ENCODE measurements at places on chromosomes 4 and X.

GRCh38 chrX:131239057-131239456, 50.0 kb downstream of the IGSF1 start:
- no peak for DNase-seq

DNA sequence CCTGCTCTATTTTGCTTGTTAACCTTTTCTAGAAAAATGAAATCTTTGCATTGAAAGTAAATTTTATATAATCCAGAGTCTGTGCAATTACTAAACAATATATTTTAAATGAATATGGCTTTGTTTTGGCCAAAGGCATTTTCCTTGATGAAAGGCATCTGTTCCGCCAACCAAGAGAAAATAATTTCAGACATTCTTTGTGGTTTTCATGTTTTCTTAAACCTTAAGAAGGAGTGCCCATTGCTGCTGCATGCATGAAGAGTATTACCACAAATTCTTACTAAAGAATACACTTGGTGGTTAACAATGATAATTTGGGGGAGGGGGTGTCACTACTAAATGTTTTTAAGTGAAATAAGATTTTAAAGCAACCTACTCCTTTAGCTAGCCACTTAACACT, 2.7 kb upstream of the PDGFC start:
- no peak for DNase-seq

- DNase-seq = peak; percentile 58
Observed at GRCh38 chrX:121579016-121579760, 531.8 kb downstream of the GLUD2 start.

DNA sequence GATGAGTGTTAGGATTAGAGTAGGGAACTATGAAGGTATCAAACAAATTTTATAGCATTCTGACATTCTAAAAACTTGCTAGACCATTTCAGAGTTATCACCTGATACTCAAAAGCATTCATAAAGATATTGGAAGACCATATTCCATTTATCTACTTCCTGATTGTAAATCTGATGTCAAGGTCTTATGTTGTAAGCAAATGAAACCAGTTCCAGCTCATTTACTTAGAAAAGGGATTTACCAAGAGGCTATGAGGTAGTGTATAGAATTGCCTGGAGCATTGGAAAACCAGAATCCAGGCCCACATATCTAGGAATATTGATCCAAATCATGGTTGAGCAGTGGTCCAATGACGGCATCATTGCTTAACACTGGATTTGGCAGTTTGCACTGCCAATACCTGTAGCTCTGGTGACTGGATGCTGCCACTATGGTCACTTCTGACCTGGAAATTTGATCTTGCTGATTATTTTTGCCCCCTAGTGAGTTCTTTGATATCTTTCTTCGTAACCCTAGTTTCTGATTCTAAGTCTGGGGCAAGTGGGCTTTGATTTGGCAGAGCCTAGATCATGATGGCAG, 25.4 kb downstream of the ARFIP1 start:
- DNase-seq = no peak

DNA sequence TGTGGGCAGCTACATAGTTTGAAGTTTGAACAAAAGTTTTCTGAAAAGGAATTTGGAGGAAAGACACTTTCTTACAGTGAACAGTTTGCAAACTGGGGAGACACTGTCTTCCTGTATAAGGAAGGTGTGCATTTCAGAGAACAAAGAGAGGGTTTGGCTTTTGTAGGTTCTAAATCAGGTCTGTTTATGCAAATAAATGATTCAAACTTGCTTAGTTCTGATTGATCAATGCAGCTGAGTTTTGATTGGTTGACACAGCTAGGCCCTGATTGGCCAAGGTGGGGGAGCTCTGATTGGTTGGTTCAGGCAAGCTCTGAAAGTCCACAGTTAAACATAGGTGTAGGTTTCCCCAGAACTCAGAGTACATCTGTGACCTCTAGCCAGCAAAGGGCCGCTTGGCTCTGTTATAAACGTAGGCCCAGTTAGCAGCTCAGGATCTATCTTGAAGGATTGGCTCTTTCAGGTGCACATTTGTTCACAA, 63.0 kb upstream of the ENPP6 start:
- peak; percentile 15 for DNase-seq

DNA sequence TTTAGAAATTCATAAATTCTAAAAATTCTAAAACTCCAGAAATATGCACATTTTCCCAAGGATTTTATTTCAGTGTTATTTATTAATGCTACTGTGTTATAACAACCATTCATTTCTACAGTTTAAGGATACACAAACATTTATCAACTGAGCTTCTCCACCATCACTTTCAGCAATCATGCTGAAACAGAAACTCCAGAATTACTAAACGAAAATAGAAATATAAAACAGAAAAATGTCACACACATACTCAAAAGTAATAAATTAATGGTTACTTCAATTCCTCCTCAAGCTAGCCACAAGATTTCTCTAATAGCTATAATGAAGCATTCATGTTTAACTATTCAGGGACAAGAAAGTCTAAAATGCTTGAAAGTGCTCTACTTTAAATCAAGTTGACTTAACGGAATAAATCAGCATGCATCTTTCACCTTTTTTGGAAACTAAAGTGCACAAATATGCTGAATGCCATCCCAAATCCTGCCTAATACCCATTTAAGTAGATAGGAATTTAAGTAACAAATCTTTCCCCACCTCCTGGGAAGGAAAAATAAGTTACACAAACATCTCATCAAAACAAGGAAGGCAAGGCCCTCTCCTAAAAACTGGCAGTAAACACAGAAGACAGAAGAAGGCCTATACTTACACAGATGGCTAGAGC, 563 bp downstream of the FAM13A start:
- DNase-seq = no peak

- DNase-seq = no peak
Observed at GRCh38 chr4:102285831-102286230, 59.5 kb downstream of the SLC39A8 start.

DNA sequence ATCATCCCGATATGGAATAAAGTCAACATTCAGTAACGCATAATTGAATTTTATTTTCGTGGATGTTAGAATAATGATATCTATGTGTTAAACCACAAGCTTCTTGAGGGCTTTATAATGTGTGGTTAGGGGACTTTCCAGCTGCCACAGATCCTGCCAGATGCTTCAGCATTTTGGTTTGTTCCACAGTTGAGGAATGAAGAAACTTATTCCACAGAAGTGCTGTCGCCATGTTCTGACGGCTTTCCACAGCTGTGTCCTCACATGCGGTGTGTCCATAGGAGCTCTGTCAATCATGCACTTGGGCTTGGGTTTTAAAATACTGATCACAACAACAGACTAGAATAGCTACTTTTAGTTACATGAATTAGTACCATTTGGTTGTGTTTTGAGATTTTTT, 411.9 kb downstream of the TRIML1 start:
- no peak for DNase-seq

GRCh38 chrX:153968754-153969124, 2.9 kb downstream of the HCFC1 start:
- no peak for DNase-seq

- no peak for DNase-seq
Observed at GRCh38 chr4:95798003-95798402, 41.9 kb upstream of the PDHA2 start.

DNA sequence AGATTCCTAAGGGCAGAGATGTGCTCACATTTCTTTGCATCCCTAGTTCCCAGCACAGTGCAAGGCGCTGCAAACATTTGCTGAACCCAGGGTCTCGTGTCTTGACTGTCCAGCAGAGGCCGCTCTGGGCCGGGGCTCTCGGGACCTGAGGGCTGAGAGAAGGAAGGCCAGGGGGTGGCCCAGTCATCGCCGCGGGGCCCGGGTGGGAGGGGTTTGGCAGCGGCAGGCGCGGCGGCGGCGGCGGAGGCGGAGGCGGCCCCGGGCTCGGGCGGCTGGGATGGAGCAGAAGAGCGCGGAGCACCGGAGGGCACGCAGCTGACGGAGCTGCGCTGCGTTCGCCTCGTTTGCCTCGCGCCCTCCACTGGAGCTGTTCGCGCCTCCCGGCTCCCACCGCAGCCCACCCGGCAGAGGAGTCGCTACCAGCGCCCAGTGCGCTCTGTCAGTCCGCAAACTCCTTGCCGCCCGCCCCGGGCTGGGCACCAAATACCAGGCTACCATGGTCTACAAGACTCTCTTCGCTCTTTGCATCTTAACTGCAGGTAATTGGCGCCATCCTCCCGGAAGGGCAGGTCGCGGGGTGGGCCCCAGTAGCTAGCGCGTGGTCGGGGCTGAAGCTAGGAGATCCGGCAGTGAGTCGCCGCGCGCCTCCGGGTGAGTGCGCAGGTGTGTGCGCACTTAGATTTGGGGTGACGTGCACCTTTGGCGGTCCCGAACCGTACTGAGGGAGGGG, at the start of gene PARM1:
Gene PARM1 (plus strand): TSS at position 285 of the 730 bp plus-strand sequence. CDS start 212 bp downstream, at position 497.
- DNase-seq = no peak

DNA sequence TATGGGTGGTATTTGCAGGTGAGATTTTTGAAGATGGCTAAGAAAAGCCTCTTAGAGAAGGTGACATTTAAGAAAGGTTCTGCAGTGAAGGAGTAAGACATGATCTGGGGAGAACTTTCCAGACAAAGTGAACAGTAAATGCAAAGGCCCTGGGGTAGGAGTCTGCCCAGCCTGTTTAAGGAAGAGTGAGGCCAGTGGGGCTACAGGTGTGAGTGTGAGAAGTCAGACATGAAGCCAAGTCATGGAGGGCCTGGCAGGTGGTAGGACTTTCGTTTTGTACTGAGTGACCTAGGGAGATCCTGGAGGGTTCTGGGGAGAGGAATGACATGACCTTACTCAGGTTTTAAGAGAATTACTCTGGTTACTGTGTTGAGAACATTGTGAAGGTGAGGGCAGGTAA, 21.5 kb downstream of the COQ2 start:
- DNase-seq = no peak

DNA sequence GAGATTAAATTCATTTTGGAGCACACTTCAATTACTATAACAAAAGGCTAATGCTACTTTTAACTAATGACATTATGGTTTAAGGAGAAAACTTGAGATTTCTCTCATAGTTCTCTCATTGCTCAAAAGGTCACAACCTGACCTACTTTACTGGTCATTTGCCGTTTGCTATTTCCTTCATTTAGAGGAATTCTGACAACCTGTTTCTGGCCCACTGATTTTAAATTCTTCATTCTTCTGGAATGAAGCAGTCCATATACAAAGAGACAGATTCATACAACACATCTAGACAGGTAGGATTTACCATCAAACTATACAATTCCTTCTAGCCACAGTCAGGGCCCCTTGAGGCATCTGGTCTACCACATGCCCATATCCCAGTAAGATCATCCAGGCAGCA, 14.2 kb downstream of the RNF150 start:
- no peak for DNase-seq

GRCh38 chrX:44332437-44332836, 11.0 kb downstream of the EFHC2 start:
- no peak for DNase-seq

DNA sequence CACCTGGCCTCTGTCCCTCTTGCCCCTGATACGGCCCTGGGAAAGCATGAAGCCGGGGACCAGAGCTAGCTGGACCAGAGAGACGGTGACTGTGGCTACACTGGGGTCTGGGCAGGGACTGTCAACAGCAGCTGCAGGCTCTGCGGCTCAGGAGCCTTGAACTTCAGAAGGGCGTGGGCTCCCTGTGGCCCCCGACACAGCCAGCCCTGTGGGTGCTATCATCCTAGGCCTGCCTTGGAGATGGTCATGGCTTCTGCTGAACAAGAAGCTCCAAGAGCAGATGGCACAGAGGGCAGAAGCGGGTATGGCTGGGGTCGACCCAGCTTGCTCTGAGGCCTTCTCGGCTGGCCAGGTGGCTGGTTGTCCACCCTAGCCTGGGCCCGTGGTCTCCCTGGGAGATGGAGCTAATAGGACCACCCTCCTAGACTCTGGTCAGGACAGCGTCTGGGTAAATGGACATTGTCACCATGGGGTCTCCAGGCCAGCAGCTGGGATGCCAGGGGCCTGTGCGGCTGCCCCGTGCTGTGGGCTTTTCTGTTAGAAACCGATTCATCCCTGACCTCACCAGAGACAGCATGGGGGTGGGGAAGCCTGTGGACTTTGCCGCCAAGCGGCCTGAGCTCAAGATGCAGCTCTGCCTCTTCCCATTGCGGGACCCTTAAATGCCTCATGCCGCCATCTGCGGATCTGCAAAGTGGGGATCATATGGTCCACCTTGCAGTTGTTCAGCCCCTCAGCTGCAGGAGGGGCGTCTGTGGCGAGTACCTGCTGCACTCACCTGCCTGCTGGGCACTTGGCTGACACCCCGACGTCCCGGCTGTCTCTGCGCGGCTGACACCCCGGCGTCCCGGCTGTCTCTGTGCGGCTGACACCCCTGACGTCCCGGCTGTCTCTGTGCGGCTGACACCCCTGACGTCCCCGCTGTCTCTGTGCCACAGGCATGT, 21.1 kb downstream of the CPZ start:
- no peak for DNase-seq

DNA sequence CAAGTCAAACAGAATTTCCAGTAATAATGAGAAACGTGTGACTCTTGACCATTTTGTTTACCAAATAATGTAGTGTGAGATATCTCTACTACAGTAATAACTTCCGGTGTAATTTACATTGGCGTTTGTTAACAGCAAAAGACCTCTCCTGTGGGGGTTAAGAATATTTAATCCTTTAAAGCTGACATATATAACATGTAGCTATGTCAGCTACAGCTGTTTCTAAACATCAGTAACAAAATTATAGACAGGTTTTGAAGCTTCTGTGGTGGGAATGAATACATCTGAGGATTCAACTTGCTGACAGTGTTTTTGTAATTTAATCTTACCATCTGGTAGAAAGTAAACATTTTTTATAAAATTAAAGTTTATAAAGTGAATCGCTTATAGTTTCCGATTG, 73.6 kb upstream of the TENM3 start:
- no peak for DNase-seq
